ENCODE measurements at places on chromosomes 3 and 15.

- DNase-seq: no peak
Observed at GRCh38 chr3:88616413-88616812, 466.7 kb downstream of the C3orf38 start.

- DNase-seq: no peak
Observed at GRCh38 chr3:81909796-81910195, 148.4 kb upstream of the GBE1 start.

GRCh38 chr3:188407158-188407880 is 253.4 kb downstream of the LPP start:
- no peak for DNase-seq

DNA sequence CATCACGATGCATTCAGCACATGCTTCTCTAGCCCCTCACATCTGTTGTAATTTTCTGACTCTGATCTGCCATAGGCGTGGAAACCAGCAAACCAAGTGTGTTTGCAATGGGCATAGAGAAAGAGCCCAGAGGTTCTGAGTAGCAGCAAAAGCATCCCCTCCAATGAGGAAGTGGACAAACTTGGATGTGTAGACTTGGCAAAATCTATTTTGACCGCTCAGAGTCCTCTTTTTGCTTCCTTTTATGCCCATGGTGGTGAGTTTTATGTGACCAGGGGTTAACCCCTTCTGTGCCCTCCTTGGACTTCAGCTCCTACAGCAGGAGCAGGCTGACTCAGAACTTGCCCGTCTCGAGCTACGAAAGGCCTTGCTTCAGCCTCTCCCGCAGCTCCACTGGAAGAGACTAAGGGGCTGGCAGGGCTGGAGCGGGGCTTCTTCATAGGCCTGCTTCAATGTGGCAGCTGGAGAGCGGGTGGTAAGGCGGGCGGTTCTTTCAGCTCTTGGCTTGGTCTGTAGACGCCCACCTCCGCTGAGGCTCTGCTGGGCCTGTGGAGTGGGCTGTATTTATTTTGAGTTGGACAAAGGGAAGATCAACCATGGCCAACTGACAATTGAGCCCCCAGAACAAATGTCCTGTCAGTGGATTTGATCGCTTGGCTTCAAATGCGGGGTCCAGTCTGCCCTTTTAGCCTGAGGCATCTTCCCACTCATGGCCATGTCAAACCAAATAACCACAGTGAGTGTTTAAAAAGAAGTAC is 6.5 kb upstream of the ETV5 start:
- no peak for DNase-seq

- no peak for DNase-seq
Observed at GRCh38 chr15:35496585-35496984, 49.4 kb downstream of the DPH6 start.

DNA sequence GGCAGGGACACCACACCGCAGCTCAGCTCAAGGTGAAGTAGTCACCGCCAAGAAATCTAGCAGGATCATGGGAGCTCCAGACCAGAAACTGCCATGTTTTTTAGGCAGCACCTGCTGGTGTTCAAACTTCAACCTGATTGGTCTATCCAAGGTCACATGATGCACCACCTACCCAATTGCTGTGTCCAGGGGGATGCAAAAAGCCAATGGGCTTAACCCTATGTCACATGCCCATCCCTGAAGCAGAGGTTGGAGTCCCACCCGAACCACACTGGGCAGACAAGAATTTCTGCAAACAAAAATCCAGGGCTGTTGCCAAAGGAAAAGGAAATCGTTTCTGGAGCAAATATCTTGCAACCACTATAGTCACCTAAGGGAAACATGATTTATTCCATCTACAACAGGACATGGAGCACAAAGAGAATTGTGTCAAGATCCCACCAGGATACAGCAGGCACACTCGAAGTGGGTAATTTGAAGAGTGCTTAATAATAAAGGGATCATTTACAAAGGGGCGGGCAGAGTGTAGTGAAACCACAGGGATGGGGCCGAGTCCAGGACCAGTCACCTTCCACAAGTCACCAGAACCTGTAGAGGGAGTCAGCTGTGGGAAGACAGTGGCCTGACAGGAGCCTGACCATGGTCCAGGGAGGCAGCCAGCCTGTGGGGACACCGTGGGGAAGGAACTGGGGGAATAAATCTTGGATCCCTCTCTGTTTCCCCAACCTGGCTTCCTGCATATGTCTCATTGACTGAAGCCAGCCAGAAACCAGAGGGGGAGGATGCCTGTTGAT is 34.2 kb upstream of the TSEN2 start:
- peak; percentile 33 for DNase-seq

- DNase-seq: peak; percentile 71
Observed at GRCh38 chr15:28086175-28086703, 12.9 kb downstream of the OCA2 start.

DNA sequence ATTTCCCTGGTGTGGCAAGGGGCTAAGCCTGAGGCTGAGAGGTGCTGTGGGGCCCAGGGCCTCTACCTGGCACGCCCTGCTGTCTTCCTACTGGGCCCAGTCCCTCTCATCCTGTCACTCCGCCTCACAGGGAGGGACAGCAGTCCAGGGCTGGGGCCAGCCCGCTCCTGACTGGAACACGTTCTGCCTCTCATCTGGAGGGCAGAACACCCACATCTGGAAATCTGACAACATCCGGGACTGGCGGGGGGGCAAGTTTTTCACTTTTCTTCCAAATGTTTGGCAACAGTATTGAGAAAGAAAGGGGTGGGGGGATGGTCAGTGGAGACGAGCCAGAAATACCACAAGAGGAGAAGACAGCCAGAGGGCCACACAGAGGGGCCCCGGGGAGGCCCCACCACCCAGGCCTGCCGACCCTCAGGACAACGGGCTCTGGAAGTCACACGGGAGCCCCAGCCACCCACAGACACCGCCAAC is 1.8 kb upstream of the MYL3 start:
- DNase-seq: no peak

- DNase-seq: peak; percentile 15
Observed at GRCh38 chr3:30527720-30528119, 78.7 kb upstream of the TGFBR2 start.

DNA sequence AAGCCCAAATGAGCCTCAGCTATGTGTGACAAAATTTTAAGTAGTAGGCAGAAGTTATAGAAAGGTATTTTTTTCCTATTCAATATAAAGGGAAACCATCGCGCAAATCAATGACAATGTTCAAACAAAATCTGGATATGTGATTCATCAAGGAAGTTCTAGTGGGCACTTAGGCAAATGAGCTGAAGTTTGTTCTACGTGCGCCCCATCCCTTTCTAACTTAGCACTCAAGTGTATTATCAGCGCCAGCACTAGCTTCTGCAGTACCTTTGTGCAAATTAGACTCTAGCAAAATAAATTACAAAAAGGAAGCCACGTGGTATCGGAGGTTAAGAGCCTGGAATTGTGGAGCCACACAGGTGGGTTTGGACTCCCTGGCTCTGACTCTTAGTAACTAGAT is 91.1 kb downstream of the TBL1XR1 start:
- no peak for DNase-seq

DNA sequence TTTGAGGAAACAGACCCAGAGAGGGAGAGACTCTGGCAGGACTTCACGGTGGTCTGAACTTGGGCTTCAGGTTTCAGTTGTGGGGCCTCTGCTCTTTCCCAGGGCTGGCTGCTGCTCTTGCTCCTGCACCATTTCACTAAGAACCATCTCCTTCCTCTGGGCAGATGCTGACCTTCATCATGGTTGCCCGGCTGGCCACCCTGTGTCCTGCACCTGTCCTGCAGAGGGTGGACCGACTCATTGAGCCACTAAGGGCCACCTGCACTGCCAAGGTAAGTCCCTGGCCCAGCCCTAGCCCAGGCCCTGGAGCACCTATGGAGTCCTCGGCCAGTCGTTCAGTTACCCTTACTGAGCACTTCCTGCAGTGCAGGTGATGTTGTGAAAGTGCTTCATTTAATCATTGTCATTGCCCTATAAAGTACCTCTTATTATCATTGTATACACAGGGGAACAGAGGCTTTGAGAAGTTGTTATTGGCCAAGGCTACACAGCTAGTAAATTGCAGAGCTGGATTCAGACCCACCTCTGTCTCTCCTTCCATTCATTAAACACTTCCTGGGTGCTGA is 10.0 kb downstream of the RPL32 start:
- DNase-seq: peak; percentile 5

- DNase-seq: no peak
Observed at GRCh38 chr15:43251871-43252250, 14.9 kb downstream of the TGM5 start.

GRCh38 chr3:114857299-114857701 is 289.8 kb downstream of the ZBTB20 start:
- DNase-seq: peak; percentile 30

DNA sequence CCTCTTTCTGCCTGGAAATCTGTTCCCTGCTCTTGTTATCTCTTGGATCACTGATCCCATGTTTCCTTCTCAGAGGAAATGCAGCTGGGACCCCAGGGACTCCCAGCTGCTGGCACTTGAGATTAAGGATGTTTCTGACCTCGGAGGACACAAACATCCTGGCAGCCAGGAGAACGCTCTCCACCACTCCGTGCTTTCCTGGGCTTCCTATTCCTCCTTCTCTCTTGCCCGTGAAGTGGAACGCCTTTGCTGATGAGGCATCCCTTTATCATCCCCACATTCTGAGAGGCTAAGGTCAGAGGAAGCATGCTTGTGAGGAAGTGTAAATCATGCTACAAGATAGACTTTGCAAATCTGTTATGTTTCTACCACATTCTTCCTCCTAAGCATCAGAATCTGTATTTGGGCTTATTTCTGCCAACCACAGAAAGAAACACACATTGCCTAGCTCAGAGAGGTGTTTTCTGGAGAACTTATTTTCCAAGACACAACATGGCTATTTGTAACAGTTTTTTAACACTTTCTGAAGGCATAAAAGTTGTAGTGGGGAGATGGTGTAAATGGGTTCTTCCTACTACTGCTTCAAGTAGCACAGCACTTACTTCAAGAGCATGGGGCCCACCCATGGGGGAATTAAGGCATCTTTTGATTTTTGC is 25.6 kb upstream of the LDHAL6B start:
- DNase-seq: no peak

DNA sequence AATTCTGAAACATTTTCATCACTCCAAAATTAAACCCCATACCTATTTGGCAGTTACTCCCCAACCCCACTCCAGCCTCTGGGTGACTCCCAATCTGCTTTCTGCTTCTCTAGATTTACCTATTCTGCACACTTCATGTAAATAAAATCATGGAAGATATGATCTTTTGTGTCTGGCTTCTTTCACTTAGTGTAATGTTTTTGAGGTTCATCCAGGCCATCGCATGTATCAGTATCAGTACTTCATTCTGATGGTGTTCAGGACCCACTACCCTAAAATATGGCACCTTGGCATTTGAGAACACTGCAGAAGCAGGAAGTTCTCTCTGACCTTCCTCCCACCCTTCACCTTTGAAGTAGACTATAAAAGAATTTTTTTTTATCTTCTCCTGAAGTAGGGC is 78.7 kb upstream of the SLC25A26 start:
- DNase-seq: no peak

DNA sequence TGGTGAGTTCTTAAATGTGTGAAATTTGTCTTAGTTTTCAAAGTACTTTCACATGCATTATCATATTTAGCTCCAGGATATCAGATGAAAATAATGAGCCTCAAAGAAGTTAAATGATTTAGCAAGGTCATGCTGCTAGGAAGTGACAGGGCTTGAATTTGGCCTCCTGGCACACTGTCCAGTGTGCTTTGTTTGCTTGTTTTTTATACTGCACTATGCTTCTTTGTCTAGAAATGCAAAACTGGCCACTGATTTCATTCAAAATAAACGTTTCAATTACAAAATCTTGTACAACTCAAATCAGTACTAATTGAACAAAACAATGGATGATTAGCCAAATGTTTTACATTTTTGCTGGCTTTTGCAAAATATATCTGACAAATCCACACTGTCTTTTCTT is 583.3 kb upstream of the CBLB start:
- DNase-seq: no peak

GRCh38 chr3:43094851-43095250 is 11.0 kb downstream of the POMGNT2 start:
- no peak for DNase-seq

- no peak for DNase-seq
Observed at GRCh38 chr15:57692709-57693108, 13.8 kb upstream of the POLR2M start.

DNA sequence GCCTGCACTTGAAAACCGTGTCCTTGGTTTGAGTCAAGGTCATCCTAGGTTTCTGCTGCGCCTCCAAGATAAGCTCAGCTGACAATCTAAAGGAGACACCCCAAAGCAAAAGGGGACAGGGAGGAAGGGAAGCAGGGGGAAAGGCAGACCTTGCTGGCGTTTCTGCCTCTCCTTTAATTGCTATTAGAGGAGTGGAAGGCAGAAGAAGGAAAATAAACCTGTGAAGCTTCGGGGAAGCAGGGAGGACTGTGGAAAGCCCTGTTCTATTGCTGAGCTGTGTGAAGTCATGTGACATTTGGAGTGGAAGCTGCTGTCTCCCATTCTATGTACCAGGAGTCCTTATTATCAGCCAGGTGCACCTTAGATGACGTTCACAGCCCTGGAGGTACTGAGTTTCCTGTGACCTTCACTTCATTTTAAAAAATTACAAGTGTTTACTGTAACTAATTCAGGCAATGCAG is 21.5 kb upstream of the CHD2 start:
- DNase-seq: peak; percentile 7

- DNase-seq: peak; percentile 2
Observed at GRCh38 chr3:134302674-134303073, 52.0 kb upstream of the RYK start.

- peak; percentile 24 for DNase-seq
Observed at GRCh38 chr3:13494463-13495350, 14.6 kb downstream of the HDAC11 start.

GRCh38 chr15:65115542-65115941 is 542 bp upstream of the UBAP1L start:
- peak; percentile 93 for DNase-seq

- no peak for DNase-seq
Observed at GRCh38 chr15:31528846-31529245, 202.2 kb downstream of the KLF13 start.

GRCh38 chr3:189621948-189622603 is 9.1 kb upstream of the TP63 start:
- no peak for DNase-seq

- no peak for DNase-seq
Observed at GRCh38 chr3:149009732-149010131, 18.4 kb downstream of the GYG1 start.

DNA sequence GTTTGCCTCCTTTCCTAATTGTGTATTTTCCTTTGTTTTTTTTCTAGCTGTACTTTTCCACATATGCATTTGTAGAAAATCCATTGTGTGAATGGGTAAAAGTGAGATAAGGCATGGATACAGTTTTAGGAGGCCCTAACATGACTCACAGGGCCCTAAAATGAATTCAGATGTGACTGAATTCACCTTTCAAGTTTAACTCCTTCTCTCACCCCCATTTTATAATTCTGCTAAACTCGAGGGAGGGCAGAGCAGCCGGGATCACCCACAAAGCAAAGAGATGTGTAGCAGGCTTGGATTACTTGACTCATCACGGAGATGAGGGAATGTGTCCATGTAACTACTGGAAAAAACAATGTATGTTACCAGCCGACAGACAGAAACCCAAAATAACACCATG is 59.9 kb downstream of the FOXP1 start:
- DNase-seq: no peak

Data from NCI-H69 (cell line).